LNCaP clone FGC (cell line): ENCODE measurements at places on chromosomes 5 and 9.
A peak's percentile ranks its signal among the peaks of the same experiment; 100 is the strongest.

DNA sequence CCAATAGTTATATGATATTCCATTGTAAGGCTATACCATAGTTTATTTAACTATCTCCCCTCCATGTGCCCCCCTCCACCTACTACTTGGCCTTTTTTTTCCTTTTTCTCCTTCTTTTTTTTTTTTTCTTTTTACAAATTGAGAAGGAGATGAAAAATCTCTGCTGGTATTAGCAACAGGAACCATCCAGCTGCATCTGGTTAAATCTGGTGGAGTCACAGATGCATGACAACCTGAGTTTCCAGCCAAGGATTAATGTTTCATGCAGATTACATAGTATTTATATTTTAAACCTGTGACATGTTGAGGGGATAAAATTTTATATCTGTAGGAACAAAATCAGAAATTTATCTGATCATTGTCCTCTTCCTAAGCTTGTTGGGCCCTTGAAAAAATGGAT is 128.5 kb upstream of the IQGAP2 start:
- no peak for DNase-seq

- no peak for DNase-seq
These were observed 171.6 kb downstream of the TARS1 start for GRCh38 chr5:33612386-33612785.

GRCh38 chr5:122810405-122810804 is 35.0 kb upstream of the SNX24 start:
- no peak for DNase-seq

- peak; percentile 96 for DNase-seq
These were observed 4.3 kb downstream of the PRRC2B start for GRCh38 chr9:131398204-131398603.

- no peak for DNase-seq
These were observed 6.3 kb upstream of the KCNIP1 start for GRCh38 chr5:170497311-170498038.

GRCh38 chr5:15222156-15222555 is 277.8 kb upstream of the FBXL7 start:
- no peak for DNase-seq

GRCh38 chr5:73975845-73976244 is 349.8 kb downstream of the ARHGEF28 start:
- DNase-seq, result no peak

DNA sequence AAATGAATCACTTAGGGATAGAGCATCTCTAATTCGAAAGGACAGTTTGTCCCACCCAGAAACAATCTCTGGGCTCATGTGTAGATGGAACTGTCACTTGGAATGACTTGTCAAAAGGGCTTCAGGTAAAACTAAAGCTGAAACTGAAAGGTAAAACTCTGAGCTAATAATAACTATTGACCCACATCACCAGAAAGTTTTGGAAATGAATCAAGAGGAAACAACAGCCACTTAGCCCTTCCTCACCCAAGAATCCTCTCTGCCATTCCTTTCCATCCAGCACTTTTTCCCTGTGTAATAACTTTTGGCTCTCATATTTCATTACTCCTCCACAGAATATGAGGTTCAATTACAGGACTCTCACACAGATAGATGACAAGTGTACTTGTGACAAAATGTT is 14.0 kb upstream of the GLRX start:
- no peak for DNase-seq

GRCh38 chr5:146770546-146770945 is 108.0 kb downstream of the PPP2R2B start:
- DNase-seq, result no peak

DNA sequence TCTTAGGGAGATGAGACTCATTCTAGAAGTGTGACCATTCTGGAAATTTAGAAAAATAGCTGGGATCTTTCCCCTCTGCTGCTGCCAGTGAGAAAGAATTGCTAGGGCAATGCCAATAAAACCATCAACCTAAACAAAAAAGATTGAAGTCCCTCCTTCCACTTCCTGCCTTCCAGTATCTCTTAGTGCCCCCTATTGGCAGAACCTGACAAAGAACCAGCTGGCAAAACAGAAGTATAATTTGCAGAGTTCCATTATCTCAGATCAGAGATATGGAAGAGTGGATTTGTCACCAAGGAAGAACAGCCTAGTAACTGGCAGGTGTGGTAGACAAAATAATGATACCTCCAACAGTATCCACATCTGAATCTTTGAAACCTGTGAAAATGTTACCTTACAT is 13.8 kb upstream of the PLCXD3 start:
- no peak for DNase-seq

DNA sequence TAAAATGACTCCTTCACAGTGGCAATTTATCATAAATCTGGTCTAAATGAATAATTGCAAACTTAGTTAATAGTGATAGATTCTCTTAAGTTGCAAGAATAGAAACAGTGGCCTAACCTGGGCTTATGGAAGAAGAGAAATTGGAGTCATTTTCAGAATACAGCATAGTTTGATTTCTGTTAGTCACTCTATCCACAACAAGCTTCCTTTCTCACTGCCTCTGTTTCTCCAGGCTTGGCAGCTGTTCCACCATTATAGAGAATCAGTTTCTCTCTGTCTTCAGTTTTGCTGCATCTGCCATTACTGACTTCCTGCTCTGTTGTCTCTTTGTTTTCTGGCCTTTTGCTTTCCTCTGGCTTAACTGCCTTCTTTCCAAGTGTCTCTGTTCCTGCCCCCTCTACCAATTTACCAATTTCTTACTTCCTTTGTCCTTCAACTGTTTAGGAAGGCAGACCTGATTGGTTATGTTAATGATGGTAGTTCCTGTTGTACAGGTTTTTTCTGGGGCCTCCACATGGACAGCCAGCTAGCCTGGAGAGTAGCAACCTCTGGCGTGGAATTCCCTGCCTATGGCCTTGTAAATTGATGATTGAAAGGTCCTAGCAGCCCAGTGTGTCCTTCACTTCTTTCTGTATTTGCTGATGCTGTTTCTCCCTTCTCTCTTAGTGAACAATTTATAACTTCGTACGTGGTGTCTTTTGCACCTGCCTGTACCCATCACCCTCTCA is 75.9 kb upstream of the RASGRF2 start:
- DNase-seq, result no peak

GRCh38 chr5:175124251-175124813 is 319.6 kb downstream of the DRD1 start:
- no peak for DNase-seq

DNA sequence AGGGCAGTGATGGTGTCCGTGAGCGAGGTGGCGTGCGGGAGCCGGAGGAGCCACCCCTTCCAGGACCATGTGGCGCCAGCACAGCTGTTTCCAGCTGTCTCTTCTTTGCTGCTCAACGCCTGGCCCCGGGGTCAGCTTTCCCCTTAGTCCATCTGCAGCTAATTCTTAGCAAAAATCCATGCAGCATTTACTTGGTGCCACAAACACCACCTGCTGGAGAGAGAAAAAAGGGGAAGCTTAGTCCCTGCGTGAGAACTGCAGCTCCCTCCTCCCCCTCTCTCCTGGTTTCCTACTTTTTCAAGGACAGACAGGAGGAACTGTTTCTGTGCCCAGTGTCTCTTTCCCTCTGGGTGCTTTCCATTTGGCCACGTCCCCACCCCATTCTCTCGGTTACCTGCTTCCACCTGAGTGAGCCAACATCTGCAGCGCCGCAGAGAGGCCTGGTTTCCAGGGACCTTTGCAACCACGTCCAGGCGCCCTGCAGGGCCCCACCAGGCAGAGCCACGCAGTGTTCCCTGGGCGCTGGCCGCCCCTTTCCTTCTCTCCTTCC is 3.4 kb downstream of the SLC6A19 start:
- DNase-seq, result peak; percentile 33

DNA sequence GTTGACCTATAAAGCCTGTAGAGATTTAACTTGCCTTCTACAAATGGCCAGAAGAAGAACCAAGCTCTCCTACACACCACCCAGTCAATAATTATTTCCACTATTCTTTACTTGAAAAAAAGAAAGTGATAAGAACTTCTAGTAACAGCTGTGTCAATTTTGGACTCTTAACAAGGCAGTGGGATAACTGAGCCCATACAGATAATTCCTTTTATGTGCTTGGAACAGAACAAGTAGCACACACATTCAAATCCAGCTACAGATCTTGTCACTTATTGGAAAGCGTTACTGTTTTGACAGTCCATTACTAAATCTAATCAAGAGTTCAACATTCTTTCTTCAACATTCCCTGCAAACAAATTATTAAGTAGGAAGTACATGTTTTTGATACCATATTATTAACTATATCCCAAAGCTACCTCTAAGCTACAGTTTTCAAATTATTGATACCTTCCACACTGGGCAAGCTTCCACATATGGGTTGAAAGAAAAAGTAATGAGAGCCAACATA is 6.3 kb downstream of the PTGER4 start:
- DNase-seq, result peak; percentile 77

DNA sequence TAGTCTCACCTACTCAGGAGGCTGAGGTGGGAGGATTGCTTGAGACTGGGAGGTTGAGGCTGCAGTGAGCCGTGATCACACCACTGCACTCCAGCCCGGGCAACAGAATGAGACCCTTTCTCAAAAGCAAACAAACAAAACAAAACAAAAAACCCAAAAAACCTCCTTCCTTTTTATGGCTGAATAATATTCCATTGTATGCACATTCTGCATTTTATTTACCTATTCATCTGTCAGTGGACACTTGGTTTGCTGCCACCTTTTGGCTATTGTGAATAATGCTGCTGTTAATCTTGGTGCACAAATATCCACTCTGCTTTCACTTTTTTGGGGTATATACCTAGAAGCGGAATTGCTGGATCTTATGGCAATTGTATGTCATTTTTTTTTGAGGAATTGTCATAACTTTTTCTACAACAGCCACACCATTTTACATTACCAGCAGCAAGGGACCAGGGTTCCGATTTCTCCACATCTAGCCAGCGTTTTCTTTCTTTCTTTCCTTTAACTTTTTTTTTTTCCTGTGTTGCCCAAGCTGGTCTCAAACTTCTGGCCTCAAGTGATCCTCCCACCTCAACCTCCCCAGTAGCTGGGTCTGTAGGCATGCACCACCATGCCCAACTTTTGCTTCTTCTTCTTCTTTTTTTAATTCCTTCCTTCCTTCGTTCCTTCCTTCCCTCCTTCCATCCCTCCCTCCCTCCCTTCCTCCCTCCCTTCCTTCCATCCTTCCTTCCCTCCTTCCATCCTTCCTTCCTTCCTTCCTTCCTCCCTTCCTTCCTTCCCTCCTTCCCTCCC is 30.6 kb downstream of the NKX2-5 start:
- DNase-seq, result peak; percentile 23

- DNase-seq, result no peak
These were observed 25.1 kb downstream of the COL15A1 start for GRCh38 chr9:98968601-98969337.

DNA sequence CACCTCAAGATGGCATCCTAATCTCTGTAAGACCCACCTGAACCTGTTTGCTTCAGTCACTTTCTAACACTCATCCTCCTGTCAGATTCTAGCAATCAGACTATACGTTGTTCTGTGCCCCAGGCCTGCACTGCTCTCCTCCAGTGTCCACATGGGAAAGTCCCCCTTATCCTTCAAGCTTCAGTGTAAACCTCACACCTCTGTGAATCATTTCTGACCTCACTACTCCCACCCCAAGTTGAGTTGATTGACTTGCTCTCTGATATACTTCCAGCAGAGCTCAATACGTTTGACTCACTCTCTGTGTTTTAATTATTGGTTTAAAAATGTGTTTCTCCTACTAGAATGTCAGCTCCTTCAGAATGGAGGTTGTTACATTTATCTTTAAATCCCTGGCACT is 240.2 kb downstream of the FBXL17 start:
- DNase-seq, result no peak

GRCh38 chr5:144697847-144698262 is 527.2 kb downstream of the KCTD16 start:
- DNase-seq, result no peak

DNA sequence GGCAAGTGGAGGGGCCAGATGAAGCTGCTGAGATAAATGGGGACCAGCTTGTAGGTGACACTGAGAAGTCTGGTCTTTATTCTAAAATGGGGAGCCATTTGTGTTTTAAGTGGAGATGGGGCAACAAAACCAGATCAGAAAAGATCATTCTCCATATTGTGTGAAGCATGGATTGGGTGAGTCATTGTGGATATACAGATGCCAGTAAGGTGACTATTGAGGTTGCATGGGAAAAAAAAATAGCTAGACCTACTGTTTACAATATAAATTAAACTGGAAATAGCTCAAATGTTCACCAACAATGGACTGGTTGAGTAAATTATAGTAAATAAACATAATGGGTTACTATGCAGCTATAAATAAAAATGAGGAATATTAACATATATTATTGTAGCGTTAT is 5.4 kb upstream of the MAP1B start:
- DNase-seq, result no peak
